Stimulated activated naive CD4-positive, alpha-beta T cell (primary cell): ENCODE measurements at places on chromosomes 5 and 9.

- no peak for DNase-seq
These were observed 604.2 kb upstream of the CLINT1 start for GRCh38 chr5:158463188-158463587.

GRCh38 chr9:76560481-76560922 is 101.5 kb downstream of the GCNT1 start:
- no peak for DNase-seq

DNA sequence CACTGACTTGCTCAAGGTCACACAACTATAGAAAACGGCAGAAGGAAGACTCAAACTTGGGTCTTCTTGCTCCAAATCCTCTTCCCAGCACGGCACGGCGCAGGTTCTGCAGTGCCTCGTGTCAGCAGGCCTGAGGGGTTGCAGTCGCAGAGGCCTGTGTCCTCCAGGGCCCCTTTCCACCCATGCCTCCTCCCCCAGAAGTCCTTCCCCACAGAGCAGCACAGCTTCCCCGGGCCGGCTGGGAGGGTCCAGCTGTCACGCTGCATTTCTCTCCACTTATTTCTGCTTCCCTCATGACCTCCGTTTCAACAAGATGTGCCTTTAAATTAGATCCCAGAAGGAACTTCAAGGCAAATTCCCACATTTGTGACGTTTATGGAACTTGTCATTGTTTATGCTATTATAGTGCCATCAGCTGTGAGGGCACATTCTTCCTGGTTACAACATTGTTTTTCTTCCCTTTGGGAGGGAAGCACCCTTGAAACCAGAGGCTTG is 148.4 kb downstream of the C5orf15 start:
- DNase-seq: no peak

GRCh38 chr5:118520771-118521415 is 467.5 kb downstream of the DTWD2 start:
- no peak for DNase-seq

DNA sequence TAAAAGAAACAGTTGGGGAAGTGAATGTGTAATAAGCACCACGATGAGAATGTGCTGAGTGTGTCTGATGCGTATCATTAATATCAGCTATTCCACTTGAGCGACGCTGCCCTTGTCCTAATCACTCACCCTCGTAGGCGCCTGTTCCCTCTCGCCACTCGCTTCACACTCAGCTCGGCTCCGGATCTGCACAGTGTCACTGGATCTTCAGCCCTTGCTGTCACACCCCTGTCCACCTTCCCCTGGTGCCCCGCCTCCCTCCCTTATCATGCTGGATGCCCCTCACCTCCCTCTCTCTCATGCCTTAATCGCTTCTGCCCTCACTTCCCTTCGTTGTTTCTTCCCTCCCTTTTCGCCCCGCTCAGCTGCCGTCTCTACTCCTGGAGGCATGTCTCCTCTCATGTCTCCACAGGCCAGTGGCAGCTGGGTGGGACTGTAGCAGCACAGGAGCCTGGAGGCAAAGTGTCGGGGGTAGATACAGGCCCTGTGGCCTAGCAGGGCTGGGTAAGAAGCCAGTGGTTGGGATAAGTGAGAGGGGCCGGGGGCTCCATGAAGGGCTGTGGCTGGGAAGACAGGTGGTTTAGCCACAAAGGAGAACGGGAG is 43.5 kb downstream of the ANKDD1B start:
- no peak for DNase-seq

DNA sequence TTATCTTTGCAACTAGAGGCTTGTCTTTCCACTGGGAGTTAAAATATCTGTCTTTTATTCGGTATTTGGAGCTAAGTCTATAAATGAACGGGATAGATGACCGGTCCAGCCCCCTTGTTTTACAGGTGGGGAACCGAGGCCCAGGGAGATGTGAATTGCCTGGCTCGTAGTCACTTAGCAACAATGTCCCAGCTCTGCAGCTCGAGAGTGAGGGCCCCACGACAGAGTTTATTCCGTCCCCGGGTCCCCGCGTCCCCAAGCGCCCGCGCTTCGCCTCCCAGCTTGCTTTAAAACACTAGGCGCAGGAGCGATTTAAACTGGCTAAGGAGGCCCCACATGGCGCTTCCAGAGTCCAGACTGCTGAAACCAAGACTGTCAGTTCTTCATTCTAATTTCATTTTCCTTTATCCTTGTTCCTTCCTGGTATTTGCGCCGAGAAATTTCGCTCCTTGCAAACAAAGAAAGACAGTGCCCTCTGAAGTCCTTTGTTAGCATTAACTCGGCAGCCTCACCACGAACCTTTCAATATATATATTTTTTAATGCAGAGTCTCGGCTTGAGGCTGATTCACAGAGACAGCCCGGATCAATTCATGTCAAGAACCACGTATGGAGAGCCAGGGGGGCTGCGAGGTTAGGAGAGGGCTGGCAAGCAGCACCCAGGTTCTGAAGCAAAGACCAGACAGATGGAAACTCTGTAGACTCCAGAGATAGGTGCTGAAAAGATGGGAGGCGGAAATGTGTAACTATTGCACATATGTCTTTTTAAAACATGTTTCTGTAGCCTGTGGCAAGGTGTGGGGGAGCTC is 1.4 kb upstream of the ENC1 start:
- DNase-seq: no peak

DNA sequence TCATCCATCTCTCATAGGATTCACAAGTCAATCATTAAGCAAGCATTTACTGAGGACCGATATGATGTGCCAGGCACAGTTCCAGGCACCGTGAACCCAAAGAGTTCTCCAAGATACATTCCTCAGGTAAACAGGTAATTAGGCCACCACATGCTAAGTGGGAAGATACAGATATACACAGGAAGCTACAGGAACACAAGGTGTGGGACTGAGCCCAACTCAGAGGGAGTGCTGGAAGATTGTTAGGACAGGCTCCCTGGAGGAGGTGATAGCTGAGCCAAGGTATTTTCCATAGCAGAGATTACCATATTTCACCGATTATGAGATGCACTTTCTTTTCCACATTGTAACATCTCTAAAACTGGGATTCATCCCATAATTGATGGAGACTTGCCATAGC is 31.4 kb upstream of the RAI14 start:
- DNase-seq: no peak

- no peak for DNase-seq
These were observed 2.1 kb downstream of the ZNF608 start for GRCh38 chr5:124744170-124744971.

DNA sequence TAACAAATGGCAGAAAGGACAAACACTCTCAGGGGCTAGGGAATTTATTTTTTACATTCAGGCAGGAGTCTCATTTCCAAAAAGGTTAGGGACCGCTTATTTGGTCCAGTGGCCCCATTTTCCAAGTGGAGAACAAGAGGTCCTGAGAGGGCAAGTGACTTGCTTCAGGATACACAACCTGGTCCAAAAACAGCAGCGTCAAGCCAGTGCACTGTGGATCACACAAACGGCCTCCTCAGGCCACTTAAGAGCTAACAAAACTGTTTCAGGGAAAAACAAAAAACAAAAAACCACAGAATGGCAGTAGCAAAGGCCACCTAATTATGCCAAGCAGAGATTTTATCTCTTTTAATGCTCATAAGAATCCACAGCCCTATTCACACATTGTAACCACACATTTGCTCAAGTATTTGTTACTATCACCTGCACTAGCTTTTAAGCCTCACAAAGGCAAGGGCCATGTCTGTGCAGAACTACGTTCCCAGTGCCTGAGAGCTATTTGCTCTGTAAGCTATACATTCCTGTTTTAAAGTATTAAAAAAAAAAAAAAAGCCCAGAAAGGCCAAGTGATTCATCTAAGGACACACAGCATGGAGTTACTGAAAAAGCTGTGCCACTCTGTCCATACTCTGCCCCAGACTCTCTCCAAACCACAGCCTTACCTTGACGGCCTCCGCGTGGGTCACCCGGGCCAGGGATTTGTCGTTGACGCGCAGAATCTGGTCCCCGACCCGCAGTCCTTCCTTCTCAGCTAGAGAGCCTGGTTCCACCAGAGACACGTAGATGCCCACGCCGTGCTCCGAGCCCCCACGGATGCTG is 1.5 kb downstream of the WHRN start:
- no peak for DNase-seq

- DNase-seq: no peak
These were observed 25.0 kb upstream of the AUH start for GRCh38 chr9:91386765-91387164.

- DNase-seq: no peak
These were observed 118.2 kb downstream of the FRMD3 start for GRCh38 chr9:83419961-83420360.

DNA sequence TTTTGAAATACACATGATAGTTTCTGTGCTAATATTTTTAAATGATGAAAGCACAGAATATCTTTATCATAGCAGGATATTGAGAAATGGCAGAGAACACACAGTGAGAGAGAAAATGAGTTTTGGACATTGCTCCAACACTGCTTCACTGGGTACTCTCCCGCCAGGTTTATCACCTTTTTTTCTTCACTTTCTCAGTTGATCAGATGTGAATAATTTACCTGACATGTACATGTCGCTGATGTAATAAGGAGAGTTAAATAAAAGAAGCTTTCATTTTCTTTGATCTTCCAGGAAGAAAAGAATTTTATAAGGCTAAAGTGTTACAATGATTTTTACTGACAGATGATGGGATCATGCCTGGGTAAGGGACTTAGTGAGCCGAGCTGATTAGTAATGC is 134.5 kb downstream of the ALDH1A1 start:
- DNase-seq: no peak

- DNase-seq: no peak
These were observed 188.2 kb downstream of the TRIO start for GRCh38 chr5:14331386-14331781.

DNA sequence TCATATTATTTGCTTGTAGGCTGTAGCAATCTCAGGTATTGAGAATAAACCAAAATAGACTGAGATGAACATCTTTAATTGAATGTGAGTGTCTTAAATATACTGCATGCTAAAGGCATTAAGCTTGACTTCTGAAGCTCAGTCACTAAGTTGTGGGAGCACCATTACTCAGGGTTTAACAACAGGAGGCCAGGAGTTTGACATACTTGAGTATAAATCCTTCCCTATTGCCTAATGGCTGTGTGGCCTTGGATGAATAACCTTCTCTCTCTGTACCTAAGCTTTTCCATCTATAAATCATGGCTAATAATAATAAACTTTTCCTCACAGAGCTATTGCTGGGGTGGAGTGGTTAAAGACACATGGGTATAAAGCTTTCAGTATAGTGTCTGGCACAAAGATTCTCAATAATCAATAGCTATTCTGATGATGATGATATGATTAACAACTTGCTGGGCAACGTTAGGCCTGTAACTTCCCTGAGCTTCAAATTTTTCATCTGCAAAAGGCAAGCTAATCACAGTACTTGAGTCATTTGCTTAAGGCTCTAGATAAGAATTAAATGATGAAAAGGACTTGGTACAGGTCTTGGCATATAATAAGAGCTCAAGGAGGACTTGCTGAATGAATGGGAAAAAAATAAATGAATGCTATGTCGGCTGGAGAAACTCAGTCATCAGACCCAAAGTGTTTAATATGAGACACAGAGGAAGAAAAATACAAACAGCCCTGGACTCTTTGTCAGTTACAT is 174.0 kb upstream of the IL12B start:
- DNase-seq: no peak

DNA sequence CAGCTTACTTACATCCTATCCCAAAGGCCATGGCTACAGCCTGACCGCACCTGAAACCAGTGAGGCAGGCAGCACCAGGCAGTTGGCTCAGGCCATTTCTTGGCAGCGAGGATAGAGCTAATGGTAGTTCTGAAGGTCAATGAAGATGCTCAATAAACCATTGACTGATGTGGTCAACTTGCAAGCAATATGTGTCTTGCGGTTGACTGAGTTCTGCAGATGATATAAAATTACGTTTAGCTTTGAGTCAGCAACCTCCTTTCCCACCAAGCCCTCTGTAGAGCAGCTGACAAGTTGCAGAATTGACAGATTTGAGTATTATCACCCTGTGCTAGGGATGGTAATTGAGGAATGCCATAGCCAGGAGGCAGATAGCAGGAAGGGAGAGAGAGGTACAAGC is 189.0 kb upstream of the PUM3 start:
- DNase-seq: no peak

- no peak for DNase-seq
These were observed 4.6 kb downstream of the PTCH1 start for GRCh38 chr9:95511952-95512708.

DNA sequence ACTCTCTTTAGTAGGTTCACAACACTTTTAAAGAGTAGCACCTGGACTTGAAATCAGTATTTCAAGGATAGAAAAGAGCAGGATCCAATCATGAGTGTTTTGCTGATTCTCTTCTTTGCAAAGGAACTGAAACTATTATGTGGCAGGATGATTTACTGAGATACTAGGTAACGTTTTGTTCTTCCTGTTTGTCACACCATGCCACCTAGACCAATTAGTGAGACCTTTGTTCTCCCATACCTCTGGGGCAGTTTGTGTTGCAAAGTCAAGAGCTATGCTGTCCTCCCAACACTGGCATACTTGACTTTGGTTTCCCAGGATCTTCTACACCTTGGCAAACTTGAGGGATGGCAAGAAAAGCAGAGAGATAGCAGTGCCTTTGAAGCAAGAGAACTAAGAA is 43.4 kb downstream of the PPP1R2B start:
- DNase-seq: no peak

DNA sequence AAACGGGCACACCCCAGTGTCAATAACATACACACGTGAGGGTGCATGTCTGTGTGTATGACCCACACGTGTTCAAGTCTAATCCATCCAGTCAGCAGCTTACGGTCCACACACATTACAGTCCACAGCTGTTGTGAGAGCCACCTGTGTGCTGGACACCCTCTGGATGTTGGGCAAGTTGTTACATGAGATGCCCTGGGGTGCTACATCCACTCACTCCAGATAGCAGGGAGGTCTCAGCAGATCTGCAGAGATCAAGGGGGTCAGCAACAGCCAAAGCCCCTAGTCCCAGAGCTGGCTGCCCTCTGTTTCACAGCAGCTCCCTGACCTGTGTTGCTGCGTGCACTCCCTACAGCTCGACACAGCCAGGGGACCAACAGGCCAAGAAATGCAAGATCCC is 4.3 kb upstream of the AIF1L start:
- DNase-seq: no peak

GRCh38 chr9:130138791-130139190 is 33.4 kb upstream of the NCS1 start:
- DNase-seq: no peak

DNA sequence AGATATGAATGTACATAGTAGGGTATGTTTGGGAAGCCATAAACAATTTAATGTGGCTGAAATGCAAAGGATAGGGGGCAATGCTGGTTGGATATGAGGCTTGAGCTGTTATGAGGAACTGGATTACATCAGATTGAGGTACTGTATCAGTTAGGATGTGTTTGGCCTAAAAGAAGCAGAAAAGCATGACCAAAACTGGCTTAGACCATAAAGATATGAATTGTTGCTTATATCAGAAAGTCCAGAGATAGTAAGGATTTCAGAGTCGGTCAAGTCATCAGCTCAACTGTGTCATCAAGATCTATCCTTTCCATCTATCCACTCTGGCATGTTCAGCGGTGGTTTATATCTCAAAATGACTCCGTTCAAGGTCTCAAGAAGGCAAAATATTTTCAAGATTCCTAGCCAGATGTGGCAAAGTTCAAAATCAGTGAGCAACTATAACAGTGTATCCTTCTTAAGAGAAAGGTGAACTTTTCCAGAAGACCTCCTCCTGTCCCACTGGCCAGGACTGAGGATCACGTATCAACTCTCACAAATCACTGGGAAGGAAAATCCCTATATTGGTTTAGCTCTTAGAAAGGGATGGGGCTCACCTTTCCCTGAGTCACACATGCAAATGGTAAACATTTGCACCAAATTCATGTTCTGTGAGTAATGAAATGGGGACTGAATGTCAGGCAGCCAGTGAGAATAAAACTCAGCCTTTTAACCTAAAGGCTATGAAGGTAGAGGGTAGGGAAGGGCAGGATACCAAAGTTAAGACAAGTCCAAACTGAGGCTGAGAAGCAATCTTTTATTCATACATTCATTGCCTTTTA is 257.8 kb downstream of the TRIM32 start:
- DNase-seq: no peak
